Head of caudate nucleus (tissue), 42 donors: ENCODE measurements at places on chromosomes 3 and 15.

DNA sequence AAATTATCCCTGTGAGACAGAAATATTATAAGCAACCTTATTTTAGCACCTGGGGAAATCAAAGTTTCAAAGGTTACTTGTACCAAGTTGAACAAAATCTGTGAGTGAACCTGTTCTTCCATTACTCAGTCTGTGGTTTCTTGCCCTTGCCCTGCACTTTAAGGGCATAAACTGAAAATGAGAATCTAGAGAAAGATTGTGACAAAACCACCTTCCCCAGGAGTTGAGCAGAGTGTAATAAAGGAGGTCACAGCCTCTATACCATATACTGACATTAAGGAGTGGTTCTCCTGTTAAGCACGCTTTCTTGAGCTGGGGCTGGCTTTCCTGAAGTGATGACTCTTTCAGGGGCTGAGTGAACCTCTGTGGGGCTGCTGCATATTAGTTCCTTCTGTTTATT, 143.4 kb downstream of the PDCD6IP start:
- no peak for DNase-seq

- DNase-seq = no peak
These were observed 19.2 kb downstream of the LYSMD2 start for GRCh38 chr15:51718219-51718618.

GRCh38 chr3:173653781-173654180, 256.2 kb downstream of the NLGN1 start:
- DNase-seq = no peak

DNA sequence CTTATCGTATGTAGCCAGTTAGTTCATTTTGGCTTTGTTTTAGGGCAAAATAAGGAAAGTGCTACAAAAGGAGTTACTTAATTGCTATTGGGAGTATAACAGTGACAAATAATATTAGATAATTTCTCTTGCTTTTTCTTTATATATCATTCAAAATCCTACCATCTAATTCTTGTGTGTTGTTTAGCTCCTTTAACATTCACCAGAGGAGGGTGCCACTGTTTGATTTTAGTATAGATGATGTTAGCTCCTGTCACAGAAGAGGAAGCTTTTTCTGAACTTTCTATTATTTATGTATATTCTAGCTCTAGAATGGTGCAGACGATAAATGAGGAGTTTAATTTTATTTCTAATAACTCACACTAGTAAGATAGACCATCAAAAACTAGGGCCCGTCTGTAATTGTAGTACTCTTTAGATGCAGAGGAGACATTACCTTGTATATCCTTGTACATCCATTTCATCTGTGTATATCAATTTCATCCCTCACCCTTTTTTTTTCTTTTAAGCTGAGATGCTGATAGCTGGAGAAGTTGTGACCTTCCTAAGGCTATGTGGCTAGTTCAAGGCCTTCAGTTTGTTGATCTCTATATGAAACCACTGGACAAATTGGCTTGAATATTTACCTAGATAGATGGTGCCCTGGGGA, 3.0 kb downstream of the PPM1L start:
- no peak for DNase-seq

DNA sequence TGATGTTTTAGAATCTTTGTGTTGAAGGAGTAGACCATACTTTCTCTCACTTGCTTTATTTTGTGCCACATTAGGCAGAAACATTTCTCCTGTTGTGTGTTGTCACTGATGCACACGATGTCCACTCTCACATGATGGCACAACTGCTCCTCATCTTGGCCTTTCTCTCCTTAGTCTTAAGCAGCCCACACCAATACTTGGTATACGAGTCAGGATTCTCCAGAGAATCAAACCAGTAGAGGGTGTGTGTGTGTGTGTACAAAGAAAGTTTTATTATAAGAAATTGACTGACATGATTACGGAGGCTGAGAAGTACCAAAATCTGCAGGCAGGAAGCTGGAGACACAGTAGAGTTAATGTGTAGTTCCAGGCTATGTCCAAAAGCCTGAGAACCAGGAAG, 187.1 kb downstream of the ALCAM start:
- DNase-seq = no peak

GRCh38 chr3:177673112-177673914, 476.0 kb upstream of the TBL1XR1 start:
- DNase-seq = no peak

- no peak for DNase-seq
These were observed 325.4 kb downstream of the UACA start for GRCh38 chr15:70437882-70438451.

DNA sequence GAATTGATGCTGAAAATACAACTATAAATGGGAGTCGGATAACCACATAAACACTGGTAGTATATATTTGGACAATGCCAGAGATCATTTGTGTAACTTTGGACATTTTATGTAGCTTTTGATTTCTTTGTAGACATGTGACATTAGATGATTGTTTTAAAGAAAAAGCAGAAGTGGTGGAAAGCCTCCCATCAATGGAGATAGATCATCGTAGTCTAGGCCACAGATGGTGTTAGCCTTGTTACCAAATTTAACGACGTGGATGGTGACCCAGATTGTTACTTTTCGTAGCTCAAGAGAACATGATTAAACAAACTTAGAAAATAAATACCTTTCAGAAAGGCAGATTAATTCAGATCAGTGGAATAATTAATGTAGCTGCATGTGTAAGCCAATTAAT, 8.8 kb downstream of the CACNA1D start:
- no peak for DNase-seq

DNA sequence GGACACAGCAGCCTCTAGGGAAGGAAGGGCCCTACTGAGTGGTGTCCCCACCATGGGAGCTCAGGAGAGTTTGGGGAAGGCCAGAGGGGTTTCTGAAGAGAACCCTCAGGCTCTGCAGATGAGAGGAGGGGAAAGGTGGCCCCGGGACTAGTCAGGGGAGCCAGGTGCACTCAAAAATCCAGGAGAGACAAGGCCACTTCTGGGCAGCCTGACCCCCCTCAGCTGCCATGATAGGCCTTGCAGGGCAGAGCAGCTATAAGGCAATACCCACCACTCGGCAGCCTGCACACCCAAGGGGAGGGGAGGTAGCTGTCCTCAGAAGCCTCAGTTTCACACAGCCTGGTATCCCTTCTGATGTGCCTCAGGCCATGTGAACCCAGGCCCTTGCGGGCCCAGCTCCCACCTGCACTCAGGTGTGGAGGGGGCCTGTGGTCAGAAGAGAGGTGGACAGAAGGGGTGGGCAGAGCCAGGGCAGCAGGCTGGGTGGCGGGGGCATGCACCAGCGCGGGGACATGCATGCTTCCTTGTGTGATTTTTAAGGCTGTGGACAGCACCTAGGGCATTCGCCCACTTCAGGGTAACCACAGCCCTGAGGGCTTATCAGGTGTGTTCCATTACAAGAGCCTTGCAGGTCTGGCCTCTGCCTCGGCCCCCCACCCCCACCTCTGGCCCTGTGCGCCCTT, 34.6 kb downstream of the SRPRB start:
- DNase-seq = no peak

DNA sequence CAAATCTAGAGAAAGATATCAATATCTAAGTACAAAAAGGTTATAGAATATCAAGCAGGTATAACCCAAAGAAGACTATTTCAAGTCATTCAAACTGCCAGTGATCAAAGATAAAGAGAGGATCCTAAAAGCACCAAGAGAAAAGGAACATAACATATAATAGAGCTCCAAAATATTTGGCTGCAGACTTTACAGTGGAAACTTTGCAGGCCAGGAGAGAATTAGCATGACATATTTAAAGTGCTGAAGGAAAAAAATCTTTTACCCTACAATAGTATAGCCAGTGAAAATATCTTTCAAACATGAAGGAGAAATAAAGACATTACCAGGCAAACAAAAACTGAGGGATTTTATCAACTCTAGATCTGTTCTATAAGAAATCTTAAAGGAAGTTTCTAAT, 254.3 kb upstream of the ARHGEF26 start:
- no peak for DNase-seq

GRCh38 chr15:91200101-91200754, 100.2 kb downstream of the SV2B start:
- no peak for DNase-seq

- peak; percentile 42 for DNase-seq
These were observed 806 bp downstream of the KLHL25 start for GRCh38 chr15:85793641-85794597.

GRCh38 chr3:138038725-138039462, 28.9 kb downstream of the CLDN18 start:
- DNase-seq = no peak

DNA sequence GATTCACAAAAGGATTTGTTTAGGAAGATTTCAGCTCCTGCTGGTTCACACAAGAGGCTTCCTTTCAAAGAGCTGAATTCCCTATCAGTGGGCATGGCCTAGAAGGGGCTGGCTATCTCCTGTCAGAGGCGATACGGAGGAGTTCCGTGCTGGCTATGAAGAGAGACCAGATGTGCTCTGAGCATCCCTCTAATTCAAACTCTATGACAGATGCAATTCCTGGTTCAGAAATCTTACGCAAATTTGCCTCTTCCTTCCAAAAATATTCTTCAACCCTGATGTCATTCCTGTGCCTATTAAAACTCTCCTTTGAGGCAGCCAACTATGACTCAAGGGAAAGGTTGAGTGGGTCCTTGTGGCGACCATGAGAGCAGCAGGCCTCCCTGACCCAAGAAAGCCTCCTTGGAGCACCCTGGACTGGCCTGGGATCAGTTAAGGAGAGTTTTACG, 139.3 kb upstream of the HES1 start:
- no peak for DNase-seq

- peak; percentile 85 for DNase-seq
These were observed 5.5 kb downstream of the BCL6 start for GRCh38 chr3:187739561-187740332.

GRCh38 chr15:65312400-65312916, 8.0 kb downstream of the RNU5B-1 start:
- peak; percentile 49 for DNase-seq

GRCh38 chr3:23785097-23785645, 20.6 kb upstream of the UBE2E1 start:
- DNase-seq = no peak

DNA sequence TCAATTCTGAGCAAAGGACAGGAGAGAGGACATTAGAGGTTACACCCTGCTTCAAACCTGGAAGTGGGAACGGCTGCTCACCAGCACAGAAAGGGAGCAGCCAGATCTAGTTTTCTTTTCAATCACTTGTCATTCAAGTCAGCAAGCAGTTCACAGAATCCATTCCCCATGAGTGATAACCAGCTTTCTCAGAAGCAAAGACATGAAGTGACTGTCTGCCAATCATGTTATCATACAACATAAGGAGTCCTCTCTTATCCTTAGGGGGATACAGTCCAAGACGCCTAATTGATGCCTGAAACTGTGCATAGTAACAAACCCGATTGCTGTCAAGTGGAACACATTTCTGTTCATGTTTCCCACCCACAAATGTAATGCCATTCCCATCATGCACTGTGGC, 54.7 kb downstream of the FAM98B start:
- DNase-seq = no peak

- DNase-seq = no peak
These were observed 234.1 kb downstream of the CBLB start for GRCh38 chr3:105634708-105635107.

DNA sequence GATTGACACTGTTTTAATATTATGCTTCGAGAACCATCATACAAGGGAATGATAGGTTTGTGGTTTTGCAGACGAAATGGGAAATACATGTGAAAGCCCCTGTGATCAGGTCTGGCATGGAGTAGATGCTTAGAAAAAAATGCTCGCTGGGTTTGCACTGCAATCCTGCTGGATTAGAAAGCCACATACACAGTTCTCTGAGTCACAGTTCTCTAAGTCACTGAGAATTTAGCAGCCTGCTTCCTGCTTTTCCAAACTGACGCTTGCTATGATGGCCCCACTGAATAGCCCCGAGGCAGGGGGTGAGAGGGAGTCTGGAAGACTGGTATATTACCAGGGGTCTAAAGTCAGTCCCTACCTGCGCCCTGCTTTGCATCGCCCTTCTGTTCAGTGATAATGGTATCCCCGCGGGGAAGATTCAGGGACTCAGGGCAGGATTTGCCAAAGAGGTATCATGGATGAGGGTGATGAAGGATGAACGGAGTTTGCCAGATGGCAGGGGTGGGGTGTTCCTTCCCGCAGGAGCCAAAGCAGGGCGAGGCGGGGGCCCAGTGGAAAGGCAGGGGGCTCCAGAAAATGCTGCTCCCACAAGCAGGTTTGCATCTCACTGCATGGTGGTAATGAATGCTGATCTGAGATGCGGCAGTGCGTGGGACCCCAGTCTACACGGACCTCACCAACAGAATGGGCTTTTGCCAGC, 82.3 kb downstream of the IQSEC1 start:
- no peak for DNase-seq

DNA sequence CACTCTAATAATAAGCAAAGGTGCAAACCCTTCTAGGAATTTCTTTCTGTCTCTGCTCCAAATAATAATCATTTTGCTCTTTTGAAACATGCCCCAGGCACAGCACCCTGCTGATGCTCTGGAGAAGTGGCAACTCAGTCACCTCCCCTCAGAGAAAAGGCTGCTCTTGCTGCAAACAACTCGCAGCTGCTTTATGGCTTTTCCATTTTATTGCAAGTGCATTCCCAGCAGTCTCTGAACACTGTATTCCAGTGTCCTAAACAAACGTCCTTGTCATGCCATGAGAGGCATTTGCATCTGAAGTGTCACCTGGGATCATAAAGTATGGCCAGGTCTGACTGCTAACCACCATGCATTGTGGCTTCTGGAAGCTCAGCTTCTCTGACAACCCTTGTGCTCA, 358.1 kb upstream of the TRIM42 start:
- no peak for DNase-seq

DNA sequence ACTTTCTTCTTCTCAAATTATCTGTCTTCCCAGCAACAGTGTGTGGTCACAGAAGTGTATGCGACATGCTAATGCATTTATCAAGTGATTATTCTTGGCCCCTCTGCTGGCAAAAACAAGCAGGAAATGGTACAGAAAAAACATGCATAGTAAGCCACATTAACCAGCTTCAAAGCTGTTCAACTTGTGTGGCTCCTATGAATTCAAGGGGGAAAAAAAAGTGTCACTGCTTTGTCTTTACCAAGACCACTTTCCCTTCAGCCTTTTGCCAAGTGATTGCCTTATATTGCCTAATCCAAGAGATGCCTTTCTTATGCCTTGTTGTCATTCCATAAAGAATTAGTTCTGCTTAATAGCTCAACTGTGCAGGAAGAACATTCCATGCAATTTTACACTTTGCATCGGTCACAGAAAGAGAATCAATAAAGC, 39.1 kb downstream of the PRTG start:
- no peak for DNase-seq

DNA sequence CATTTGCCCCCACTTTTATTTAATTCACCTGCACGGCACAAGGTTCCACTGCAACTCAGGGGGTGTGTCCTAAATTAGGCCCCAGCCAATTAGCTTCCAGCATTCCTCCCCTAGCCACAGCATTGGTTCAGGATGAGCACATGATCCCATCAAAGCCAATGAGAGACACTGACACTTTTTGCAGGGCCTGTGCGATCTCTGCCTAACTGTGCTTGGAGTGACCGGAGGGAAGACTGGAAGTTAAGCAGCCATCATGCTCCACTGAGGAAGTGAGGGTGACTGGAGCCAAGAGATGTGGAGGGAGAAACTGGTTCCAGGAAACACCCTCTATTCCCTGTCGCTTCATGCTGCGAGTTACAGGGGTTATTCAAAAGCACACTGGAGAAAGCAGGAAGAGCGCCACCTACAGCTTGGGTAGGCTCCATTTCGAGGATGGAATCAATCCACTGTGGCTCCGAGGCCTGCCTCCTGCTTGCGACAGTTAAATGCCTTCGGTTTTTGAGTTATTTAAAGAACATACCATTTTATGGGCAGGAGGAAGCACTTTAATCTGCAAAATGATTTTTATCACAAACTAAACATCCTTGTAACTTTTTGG, 122.2 kb upstream of the WNT5A start:
- no peak for DNase-seq
